Activated naive CD4-positive, alpha-beta T cell (primary cell): ENCODE measurements at places on chromosomes 7 and 10.

GRCh38 chr7:46389146-46389545 is 468.1 kb upstream of the IGFBP3 start:
- DNase-seq = no peak

- DNase-seq = no peak
These were observed 69.5 kb downstream of the ARID5B start for GRCh38 chr10:61971003-61971325.

DNA sequence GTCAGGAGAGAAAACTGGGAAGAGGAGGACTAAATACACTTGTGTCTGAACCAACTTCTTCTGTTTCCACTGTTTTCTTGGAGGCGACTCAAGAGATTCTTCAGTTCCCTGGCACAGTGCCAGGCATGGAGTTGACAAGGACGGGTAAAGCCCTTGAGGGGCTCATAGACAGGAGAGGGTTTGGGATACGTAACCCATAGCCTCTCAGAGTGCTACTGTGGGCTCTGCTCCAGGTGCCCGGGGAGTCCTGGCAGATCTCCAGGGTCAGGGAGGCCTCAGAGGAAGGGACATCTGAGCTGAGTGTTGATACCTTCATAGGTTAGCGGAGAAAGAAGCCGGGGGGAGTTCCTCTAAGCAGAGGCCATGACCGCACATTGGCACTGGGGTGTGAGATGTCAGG is 42.0 kb downstream of the GALNT17 start:
- no peak for DNase-seq

GRCh38 chr10:93138113-93138870 is 64.6 kb downstream of the CYP26A1 start:
- DNase-seq = no peak

- DNase-seq = no peak
These were observed 117.7 kb downstream of the APBB1IP start for GRCh38 chr10:26555719-26556368.

DNA sequence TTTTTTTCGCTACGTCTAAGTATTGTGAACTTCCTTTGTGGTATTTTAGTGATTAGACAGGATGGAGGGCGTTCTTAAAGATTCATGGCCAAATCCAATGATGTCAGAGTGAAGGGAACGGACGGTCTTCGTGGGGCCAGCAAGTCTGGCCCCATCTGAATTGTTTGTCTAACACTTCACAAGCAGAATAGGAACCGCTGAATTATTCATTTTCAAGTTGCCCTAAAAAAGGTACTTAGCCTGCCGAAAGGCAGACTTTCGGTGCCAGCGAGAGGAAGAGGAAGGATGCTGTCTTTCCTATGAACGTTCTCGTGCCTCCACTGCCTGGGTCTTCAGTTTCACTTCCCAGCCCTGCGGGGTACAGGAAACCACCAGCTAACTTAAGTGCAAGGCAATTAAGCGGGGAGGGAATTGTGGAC is 145.7 kb upstream of the SH2B2 start:
- DNase-seq = no peak

DNA sequence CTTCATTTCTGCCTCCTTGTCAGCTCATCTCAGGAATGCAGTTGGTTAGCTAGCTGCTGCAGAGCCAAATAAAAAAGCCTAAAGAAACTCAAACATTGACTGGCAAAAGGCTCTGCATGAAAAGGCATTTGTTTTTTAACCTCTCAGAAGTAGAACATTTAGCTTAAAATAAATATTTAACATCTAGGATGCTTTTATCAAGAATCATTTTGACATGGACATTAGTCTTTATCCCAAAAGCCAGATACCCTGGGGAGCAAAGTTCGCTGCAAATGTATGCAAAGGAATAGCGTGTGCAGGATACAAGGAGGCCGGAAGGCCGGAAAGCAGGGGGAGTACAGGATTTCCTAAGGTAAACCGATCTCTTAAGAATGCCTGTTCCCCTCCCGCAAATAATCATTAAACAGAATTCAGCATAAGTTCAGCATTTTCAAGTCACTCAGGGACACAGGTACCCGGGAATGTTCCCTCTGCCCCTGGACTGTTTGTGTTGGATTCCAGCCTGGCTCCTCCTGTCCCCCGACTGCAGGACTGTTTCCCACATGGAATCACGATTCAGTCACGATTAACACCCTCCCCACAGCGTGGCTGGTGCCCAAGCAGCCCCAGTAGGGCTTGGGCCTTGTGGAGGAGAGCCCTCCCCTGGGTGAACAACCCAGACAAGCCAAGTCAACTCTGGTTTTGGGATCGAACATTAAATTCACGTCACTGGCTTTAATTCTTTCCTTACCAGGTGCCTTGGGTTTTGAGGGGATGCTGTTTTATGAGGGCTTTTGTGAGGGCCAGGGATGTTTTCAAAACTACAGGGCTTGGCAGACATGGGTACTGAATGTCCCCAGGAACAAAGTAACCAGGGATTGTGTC is 97.8 kb downstream of the HIPK2 start:
- no peak for DNase-seq

DNA sequence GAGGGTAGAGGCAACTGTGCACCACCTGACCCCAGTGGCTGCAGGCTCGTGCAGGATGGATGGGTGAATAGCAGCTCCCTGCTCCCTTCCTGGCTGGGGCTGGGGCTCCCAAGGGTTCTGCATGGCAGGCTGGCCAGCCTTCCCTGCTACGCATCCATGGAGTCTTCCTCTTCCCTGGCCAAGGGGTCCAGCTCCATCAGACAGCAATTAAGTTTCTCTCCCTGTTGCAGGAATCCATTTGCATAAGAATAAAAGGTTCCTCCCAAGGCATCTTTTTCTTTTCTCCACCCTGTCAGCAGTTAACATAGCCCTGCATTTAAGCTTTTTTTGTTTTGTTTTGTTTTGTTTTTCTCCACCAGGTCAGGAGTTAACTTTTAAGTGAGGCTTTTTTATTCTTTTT is 10.0 kb upstream of the CPA2 start:
- no peak for DNase-seq

- DNase-seq = no peak
These were observed 41.3 kb upstream of the AGMO start for GRCh38 chr7:15603124-15603523.

DNA sequence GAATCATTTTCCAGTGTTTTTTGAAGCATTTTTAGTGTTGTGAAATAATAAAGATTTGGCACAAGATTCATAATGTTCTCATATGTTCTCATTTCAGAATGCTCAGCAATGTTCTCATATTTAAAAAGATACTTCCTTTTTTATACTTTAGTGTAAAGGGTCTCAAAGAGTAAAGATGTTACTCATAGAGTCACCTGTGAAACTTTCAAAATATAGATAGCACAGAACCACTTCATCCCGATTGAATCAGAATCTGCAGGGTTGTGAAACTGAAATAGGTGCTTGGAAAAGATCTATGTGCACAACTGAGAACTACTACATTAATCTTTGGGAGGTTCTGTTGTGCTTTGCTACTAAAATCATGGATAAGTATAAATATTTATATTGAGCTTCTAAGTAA is 144.7 kb downstream of the MDFIC start:
- DNase-seq = no peak

- DNase-seq = no peak
These were observed 1.4 kb downstream of the ITGB1 start for GRCh38 chr10:32956365-32957197.

- DNase-seq = no peak
These were observed 10.8 kb upstream of the NRP1 start for GRCh38 chr10:33345236-33345635.

DNA sequence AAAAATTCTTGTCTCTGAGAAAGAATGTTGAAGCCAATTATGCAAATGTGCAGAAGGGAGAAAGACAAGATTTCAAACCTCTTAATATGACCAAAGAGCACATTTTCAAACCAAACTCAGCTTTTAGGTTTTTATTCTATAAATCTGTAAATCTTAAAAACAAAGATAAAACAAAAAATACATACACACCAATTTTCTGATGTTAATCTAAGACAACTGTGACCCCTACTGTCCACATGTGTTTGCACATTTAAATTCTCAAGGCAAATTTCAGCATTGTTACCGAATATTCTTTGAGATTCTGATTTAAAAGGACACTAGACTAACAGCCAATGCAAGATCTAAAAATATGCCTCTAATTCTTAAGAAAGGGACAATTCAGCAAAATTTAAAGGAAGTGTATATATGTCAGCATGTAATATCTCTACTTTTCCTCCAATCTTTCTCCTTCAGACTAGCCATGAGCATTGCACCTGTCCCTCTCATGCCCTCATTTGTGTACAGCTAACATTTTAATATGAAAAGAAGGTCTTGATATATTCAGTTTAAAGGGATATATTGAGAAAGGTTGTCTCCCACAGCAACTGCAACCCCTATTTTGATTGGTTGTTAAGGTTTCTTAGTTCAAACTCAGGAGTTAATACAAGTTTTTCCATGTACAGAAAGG is 417.9 kb downstream of the IPMK start:
- DNase-seq = no peak

DNA sequence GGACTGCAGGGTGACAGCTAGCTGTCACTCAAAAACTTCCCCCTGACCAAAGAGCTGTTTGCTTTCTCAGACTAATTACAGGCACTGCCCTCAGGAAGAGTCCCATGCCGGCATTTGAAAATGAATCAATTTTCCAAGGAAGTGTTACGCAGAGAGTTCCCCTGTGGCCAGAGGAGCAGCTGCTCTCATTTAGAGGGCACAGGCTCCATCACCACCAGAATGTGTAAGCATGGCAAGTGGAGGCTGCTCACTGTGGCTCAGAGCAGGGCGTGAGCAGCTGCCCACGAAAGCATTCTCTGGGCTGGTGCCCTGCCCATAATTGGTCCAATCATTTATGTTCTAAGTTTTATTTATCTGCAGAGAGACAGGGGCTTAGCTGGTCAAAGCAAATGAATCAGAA is 202.2 kb downstream of the RAMP3 start:
- DNase-seq = no peak

GRCh38 chr7:85115862-85116261 is 71.0 kb downstream of the SEMA3D start:
- DNase-seq = no peak

DNA sequence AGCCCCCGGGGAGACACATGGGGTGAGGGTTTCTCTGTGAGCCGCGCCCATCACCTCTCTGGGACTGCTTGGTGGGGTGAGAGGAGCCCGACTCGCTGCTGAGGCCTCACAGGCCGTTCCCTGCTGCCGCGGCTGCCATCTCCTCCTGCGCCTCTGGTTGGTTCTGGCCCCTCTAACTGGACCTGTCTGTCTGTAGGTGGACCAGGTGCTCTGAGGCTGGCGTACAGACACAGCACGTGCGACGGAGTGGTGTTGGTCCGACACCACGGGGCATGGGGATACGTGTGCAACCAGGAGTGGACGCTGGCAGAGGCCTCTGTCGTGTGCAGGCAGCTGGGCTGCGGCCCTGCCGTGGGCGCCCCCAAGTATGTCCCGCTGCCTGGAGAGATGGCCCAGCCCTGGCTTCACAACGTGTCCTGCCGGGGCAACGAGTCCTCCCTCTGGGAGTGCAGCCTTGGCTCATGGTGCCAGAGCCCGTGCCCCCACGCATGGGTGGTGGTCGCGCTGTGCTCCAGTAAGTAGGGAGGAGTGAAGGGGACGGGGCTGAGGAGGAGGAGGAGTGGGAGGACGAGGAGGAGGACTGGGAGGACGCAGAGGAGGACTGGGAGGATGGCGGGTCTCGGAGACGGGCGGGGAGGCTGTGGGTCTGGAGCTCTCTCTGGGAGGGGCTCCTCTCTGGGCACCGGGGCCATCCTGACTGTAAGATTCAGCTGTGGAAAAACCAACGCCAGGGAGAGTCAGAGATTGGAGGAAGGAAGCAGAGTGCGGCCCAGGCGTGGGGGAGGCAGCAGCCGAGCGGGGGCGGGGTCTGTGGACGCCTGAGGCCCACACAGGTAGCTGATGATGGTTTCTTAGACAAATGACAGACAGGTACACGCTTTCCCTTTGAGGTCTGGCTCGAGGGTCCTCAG is 2.6 kb downstream of the SCART1 start:
- no peak for DNase-seq

DNA sequence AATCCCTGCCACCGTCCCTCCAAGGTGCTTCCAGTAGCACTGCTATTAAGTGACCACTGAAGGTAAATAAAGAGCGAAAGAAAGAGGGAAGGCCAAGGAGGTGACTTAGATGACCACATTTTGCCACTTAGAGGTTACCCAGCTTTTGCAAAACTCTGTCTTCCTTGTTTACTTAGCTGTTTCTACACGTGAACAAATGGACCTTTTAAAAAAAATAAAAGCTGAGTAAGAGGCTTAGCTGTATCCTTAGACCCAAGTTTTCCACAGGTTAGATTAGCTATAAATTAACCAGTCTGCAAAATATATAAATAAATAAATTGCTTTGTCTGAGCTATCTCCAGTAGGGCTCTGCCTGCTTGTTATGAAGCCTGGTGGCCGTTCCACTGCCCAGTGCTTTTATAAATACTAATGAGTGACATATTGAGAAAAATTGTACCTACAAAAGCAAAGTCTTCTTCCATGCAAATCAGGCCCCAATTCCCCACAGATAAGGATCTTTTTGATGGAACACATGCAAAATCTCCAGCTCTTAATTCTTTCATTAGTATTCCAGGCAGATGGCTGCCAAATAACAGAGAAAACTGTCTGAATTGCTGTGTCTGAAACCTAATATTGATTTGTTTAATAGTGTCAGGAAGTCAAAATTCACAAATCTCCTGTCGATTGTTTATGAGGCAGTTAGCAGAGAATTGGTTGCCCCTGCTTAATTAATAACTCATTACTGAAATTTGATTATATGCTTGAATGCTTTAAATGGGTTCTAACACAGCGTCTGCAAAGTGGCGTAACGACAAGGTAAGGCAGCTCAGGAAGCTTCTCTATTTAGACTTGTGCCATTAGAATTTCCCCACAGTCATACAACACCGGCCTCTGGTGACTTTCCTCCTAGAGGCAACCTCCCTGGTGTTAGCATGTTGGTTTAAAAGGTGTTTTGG is 176.7 kb downstream of the EMX2 start:
- no peak for DNase-seq

- no peak for DNase-seq
These were observed 38.7 kb upstream of the DLG5 start for GRCh38 chr10:77965294-77965693.

DNA sequence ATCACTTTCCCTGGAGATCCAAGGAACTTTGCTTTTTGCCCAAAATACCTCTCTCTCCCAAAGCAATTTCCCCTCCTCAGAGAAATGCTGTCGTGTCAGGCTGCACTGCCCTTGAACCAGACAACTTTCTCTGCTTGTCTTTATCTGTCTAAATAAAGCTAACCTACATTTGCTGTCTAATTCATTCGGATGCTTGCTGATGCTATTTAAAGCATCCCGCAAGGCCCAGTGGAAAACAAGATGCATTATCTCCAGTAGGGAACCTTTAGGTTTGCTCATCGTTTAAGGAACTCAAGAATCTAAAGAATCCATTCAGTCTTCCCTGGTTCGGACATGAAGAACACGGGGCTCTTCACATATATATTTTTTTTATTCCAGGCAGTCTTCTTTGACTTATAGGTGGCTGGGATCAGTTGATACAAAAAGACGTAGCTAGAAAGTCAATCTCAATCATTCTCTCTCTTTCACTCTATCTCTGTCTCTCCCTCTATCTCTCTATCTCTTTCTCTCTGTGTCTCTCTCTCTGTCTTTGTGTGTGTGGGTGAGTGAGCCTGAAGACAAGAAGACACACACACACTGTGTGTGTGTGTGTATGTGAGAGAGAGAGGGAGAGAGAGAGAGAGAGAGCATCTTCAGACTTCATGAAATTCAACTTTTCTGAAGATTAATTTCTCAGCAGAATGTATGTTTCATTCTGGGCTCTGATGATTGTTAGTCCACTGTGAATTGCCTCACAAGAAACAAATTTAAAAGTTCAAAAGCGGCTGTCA is 92.8 kb upstream of the MKLN1 start:
- no peak for DNase-seq

- no peak for DNase-seq
These were observed 83.5 kb downstream of the IDE start for GRCh38 chr10:92490387-92490786.

- DNase-seq = no peak
These were observed 5.0 kb downstream of the RHEB start for GRCh38 chr7:151514461-151515275.
